ENCODE measurements at places on chromosomes 7 and 10. TPM values are rescaled to one million over a fixed set of nuclear protein-coding genes. Genes with fewer than 3 reads are reported as not detected.

- no peak for DNase-seq
Observed at GRCh38 chr10:74816824-74817498, 9.4 kb upstream of the KAT6B start.

DNA sequence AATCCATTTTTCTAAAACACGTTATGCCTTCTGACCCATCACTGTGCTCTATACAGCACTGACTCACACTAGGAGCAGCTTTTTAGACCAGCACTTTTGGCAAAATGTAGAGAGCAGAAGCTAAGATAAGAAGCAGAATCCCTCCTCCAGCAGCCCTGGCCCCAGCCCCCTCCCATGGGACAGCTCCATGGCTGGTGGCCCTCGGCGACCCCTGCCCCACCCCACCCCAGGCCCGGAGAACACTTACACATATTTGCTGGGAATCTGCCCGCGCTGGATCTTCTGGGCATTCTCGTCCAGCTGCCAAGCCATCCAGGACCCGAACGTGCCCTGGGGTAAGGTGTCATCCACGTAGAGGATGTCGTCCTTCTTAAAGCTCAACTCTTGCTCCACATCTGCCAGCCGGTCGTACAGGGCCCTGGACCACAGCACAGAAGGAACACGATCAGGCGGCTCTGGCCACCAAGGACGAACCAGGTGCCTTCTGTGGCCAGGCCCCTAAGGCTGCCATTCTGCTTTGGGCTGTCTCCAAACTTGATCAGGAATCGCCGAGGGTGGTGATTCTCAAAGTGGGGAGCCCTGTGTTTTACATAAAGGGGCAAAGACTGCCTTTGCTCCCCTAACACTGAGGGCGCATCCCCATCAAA lies 119.9 kb downstream of the DLG5 start:
- no peak for DNase-seq

- no peak for DNase-seq
Observed at GRCh38 chr7:122352454-122352853, 47.9 kb upstream of the FEZF1 start.

The CCL24 gene
- polyA plus RNA-seq = not detected

The ZNF138 gene
- 6.3 TPM for polyA plus RNA-seq

DNA sequence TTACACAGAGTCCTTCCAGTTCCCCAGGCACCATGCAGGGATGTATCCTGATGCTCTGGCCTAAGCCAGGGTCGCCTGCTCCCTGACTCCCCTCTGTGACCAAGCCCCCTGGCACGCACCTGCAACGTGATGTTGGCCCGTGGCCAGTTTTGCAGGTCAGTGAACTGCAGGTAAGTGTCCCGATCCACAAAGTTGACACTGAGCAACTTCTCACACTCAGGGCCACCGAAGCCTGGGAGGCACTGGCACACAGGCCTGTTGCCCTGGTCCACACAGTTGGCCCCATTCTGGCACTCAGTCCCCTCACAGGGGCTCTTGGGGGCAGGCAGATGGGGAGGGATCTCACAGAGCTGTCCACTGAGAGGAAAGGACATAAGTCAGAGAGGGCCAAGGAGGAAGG lies 174.3 kb downstream of the LCOR start:
- no peak for DNase-seq

DNA sequence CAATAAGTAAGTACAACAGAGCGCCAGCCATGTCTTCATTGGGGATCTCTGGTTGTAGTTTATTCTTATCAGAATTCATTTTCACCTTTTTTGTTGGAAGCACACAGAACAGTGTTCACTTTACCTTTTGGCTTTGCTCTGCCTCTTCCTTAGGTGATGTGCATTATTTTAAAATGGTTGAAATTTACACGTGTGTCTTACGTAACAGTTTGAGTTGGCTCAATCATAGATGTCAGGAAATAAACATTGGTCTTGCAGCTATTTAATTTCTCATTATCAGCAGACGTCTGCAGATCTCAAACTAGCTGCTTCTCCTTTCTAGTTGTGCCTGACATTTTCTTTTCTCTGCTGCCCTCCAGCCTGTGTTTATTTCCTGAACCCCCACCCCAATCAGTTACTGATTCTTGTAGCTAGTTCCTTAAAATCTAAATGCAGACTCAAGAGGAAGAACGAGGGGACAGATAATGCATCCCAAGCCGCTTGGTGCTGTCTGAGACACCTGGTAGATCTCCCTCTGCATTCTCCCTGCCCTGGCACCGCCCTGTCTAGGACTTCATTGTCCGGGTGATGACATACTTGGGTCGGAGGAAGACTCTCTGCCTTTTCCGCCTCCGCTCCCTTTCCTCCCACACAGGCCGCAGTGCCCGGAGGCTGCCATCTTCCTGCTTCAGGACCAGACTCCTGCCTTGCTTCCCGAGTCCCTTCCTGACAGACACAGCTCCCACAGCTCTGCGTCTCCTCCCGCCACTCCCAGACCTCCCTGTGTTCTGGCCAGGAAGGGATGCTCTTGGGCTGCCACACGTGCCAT lies 108.2 kb downstream of the ANKRD61 start:
- no peak for DNase-seq

DNA sequence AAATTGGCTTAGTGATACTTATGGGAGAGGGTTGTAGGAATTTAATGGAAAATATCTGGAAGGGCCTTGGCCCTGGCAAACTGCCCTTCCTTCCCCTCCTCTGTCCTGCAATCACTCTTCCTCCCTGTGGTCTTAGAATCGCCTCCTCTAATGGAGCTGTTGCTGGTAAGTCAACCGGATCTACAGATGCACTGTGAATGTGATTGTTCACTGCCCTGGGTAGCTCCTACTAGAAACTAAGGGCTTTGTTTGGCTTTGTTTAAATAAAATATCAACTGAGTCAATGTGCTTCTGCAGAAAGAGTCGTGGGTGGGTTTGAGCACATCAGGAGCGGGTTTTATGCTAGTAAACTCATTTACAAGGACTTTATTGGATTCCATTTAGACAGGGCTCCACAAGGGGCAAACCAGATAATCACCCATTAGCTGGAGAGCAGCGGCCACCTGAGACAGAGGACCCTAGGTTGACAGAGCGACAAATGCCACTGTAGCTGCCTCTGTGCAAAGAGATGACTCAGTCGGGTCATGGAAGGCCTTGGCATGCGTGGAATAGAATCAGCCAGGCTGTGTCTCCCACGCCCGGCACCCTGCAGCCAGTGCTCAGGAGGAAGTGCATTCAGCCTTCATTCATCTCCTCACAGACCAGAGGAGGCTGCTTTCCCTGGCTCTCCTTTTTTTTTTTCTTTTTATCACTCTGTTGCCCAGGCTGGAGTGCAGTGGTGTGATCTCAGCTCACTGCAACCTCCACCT lies 97.9 kb downstream of the GAD2 start:
- DNase-seq = no peak

DNA sequence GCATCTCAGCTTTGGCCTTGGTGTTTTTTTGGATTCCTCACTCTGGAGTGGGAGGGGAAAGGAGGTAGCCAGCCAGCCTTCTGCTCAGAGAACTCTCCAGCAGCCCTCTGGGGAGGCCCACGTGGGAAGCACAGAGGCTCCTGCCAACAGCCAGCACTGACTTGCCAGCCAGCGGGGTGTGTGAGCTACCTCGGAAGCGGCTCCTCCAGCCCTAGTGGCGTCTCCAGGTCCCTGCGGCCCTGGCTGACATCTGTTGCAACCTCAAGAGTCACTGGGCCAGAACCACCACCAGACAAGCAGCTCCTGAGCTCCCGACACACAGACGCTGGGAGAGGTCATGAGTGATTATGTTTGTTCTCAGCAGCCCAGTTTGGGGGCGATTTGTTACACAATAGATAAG lies 180.2 kb upstream of the FZD8 start:
- peak; percentile 67 for DNase-seq

DNA sequence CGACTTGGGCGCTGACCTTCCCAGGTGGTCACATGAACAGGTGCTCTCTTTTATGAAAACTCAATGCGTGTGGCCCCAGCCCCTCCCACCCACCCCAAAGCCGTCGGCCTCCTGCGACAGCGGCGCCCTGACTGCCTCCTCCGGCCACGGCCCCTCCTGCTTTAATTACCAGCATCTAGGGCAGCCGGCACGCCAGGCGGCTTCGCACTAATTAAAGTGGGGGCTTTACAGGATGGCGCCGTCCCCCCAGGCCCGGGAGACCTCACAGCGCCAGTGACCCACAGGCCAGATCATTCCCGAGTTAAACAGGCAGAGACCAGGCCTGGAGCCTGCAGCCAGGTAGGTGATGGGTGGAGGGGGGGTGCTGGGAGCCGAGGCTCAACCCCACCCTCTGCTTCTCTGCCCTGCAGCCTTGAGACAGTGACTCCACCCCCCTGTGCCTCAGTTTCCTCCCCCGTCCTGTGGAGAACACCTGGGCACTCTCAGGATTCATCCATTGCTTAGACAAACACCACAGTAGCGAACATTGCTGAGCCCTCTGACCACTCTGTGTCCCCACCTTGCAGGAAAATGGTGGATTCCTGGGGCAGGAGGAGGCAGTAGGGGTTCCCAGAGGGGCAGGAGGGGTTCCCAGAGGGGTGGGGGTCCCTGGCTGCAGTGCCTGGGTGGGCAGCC lies 100.8 kb downstream of the MICALL2 start:
- peak; percentile 51 for DNase-seq

The CDK1 gene
- 3.1 TPM for polyA plus RNA-seq

- peak; percentile 53 for DNase-seq
Observed at GRCh38 chr10:70053218-70053840, 683 bp downstream of the MACROH2A2 start.

DNA sequence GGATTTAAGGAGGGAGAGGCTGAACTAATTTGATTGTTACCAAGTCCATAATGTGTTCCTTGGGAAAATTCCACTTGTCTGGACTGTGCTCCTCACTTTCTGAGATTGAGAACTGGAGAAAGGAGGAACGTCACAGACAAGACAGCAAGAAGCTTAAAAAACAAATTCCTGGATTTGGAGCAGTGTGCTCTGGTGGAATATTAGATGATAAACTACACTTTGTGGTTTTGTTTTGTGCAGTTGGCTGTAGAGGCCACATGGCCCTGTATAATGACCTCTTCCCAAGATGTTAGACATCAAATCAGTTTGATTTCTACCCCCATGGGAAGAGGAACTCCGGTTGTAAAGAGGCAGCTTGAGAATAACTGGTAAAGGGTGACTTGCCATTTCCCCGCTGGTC lies 421.3 kb upstream of the GALNT17 start:
- DNase-seq = no peak

DNA sequence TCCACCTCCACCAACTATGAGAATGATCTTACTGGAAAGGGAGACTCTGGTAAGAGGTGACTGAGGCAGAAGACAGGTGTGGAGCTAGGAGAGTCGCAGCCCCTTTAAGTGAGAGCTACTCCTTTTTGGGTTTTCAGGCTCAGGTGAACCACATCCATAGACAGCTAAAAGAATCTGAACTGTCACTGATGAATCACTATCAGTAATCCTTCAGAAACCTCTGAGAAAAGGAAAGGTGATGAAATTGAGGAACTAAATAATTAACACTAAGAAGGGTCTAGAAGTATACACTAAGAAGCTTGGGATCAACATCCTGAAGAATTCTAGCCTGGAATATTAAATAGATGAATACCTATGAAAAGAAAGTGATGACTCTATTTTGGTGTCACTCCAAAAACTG lies 83.0 kb downstream of the SORBS1 start:
- no peak for DNase-seq

GRCh38 chr7:45889367-45890067 lies 1.2 kb downstream of the IGFBP1 start:
- no peak for DNase-seq

- DNase-seq = no peak
Observed at GRCh38 chr7:36006636-36007229, 146.3 kb upstream of the EEPD1 start.

GRCh38 chr10:34723750-34724149 lies 91.3 kb downstream of the PARD3 start:
- no peak for DNase-seq

DNA sequence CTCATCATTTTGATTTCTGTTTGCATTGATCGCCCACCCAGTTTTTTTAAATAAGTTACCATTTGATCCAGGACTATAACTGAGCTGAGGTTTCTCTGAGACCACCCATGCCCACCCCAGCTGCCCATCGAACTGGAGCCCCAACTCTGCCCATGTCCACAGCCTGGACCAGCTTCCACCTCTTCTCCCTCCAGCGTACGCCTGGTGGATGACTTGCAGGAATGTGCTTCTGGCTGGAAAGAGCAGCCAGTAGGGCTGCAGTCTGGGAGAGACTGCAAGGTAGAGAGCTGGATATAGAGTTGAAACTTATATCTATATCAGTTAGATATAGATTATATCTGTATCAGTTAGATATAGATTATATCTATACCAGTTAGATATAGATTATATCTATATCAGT lies 25.8 kb upstream of the LRRC18 start:
- no peak for DNase-seq

The SYNPO2L gene
- polyA plus RNA-seq = 0.15 TPM

GRCh38 chr10:61024856-61025201 lies 80.8 kb upstream of the RHOBTB1 start:
- DNase-seq = peak; percentile 18

DNA sequence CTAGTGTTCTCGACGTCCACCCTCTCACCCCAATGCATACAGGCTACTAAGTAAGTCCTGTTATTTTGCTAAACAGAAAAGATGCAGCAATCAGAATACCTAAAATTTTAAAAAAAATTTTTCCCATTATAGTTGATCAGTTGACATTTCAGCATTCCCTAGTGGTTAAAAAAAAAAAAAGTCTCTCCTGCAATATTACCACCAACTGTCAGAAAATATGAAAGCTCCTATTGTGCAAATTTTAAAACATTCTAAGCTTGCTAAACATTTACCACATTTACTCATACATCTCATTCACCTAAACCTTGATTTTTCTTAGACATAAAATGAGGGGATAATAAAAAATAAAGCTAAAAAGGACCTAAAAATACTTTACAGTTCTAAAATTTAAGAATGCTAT lies 165.6 kb downstream of the AVL9 start:
- no peak for DNase-seq

The SPDYE6 gene
- polyA plus RNA-seq = not detected

DNA sequence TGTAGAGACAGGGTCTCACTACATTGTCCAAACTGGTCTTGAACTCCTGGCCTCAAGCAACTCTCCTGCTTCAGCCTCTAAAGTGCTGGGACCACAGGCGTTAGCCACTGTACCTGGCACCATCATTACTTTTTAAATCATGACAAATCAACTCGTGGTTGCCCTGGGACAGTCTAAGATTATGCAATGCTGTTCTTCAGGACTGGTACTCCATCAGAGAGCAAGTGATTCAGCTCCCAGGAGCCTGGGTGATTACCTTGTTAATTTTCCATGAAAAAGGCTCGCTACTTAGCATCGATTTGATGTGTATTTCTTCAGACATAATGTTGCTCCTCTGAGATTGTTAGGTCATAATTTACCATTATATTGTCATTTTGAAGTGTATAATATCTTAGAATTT lies 158.9 kb upstream of the STEAP4 start:
- DNase-seq = no peak

DNA sequence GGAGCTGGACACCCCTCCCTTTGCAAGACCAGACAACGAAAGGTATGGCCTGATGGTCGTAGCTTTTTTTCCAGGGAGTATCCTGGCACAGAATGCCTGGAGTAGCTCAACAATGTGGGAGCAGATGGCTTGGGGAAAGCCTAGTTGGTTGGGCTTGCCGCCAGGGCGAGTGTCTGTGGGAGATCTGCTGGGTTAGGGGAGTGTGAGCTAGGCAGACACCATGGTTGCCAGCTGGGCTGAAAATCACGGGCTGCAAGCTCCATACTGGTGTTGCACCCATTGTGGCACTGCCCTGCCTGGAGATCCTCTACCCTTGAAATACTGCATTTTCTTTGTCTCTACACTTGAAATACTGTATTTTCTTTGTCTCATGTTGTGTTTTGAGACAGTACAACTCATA lies 538.3 kb downstream of the PCDH15 start:
- no peak for DNase-seq

- no peak for DNase-seq
Observed at GRCh38 chr10:70493660-70494234, 15.2 kb downstream of the PALD1 start.

Data from kidney (tissue), 22 donors.